ENCODE measurements at places on chromosomes 12 and 14.

DNA sequence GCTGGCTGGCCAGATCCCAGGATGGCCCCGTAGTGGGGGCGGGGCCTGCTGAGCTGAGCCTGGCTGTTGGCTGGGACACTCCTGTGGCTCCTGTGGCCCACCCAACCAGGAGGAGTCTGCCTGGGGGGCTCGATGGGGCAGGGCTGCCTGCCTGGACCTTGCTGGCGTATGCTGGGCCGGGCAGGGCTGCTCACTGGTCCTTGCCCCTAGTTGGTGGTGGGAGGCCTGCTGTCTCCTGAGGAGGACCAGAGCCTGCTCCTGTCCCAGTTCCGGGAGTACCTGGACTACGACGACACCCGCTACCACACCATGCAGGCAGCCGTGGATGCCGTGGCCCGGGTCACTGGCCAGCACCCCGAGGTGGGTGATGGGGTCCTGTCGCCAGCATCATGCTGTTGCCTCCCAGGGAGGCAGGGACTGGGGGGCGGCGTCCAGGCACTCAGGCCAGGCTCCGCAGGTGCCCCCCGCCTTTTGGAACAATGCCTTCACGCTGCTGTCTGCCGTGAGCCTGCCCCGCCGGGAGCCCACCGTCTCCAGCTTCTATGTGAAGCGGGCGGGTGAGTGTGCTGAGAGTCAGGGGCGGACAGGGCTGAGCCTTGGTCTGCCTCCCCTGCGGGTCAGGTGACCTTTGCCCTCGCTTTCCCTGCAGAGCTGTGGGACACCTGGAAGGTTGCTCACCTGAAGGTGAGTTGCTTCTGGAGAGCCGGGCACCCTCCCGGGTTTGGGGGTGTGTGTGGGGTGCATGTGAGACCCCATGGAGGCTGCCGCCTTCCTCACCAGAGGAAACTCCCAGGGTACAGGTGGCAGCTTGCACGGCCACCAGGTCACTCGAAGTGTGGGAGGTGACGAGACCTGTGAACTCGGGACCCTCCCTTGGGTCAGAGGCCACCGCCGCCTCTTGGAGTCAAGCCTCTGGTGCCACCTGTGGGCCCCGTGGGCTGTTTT lies 3.4 kb downstream of the NOC4L start:
- DNase-seq: no peak

DNA sequence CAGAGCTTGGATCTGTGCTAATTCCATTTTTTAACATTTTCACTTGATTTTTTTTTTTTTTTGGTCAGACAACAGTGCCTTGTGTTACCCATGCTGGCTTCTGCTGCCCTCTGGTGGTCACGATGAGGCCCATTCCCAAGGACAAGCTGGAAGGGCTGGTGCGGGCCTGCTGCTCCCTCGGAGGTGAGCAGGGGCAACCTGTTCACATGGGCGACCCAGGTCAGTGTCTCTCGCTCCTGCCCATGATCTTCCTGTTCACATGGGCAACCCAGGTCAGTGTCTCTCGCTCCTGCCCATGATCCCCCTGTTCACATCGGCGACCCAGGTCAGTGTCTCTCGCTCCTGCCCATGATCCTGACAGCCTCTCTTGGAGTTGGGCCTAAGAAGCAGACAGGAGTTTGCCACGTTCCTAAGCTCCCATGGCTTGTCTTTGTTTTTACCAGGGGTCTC lies 59.4 kb downstream of the DGLUCY start:
- DNase-seq: peak; percentile 62

GRCh38 chr12:3019005-3019680 lies 58.0 kb upstream of the TSPAN9 start:
- no peak for DNase-seq

- DNase-seq: no peak
These were observed 42.3 kb downstream of the INSM2 start for GRCh38 chr14:35576260-35576659.

DNA sequence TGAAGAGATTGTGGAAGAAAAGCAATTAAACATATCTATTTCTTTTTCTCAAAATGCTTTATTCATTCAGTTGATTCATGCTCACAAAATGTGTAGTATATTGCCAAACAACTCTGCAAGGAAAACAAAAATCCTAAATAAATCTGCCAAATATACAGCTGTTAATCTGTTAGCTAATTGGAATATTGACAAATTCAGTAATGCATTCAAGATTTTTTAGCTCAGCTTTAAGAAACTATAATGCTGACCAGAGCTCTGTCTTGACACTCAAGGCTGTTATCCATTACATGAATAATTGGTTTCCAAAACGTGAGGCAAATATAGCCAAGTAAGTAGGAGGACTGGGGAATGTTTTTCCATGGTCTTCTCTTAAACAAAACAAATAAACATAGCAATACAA lies 146.8 kb downstream of the TMTC2 start:
- DNase-seq: no peak

- DNase-seq: no peak
These were observed 2.2 kb upstream of the SAV1 start for GRCh38 chr14:50670196-50670865.

DNA sequence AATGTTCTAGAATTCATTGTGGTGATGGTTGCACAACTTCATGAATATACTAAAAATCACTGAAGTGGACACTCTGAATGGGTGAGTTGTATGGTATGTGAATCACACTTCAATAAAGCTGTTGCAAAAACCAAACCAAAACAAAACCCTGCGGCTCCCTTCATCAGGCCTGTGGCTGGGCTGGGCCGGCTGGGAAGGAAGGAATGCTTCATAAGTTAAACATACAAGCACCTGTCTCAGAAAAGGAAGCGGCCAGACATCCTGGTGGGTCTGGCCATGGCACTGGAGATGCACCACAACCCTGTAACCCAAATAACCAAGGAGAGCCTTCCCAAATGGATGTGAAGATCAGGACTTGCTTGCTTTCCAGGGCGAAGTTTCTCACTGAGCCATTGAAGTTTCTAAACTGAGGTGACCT lies 34.9 kb downstream of the TTC7B start:
- no peak for DNase-seq

GRCh38 chr12:89140602-89141238 lies 211.6 kb downstream of the DUSP6 start:
- no peak for DNase-seq

- no peak for DNase-seq
These were observed 65.9 kb upstream of the JDP2 start for GRCh38 chr14:75361751-75362433.

GRCh38 chr14:36950812-36951211 lies 221.6 kb downstream of the SLC25A21 start:
- DNase-seq: no peak

DNA sequence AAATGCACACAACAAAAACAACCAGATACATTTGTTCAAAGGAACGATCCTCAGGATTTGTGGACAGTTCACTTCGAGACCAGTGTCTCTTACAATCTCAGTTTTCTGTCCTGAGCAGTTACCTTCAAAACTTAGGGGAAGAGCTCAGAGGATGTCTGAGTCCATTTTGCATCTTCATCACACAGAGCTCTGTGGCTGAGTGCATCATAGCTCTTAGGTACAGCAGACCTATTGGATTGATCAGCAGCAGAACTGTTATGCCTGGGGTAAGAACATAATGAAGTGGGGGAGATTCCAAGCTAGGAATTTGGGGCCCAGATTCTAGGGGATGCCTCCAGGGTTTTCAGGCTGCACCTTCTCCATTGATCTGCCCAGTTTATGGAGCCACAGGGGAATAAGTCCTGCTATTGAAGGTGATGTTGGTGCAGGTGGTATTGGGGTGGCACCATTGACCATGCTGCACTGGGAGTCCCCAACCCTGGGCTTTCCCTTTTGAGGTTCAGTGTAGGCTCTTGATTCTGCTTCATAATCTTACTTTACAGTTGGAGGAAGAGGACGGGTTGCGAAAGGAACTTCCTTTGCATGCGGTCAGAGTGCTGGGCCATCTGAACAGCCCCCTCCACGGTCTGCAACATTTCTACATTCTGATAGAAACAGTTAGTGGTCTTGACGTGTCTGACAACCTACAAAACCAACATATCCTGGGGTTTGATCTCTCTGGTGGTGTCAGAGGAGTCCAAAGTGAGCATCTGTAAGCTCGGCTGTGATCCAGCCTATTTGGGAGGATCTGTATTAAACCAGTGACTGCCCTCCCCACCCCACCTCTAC lies 112.8 kb downstream of the CHST11 start:
- DNase-seq: peak; percentile 17

GRCh38 chr14:88611878-88612277 lies 49.0 kb downstream of the ZC3H14 start:
- DNase-seq: no peak

DNA sequence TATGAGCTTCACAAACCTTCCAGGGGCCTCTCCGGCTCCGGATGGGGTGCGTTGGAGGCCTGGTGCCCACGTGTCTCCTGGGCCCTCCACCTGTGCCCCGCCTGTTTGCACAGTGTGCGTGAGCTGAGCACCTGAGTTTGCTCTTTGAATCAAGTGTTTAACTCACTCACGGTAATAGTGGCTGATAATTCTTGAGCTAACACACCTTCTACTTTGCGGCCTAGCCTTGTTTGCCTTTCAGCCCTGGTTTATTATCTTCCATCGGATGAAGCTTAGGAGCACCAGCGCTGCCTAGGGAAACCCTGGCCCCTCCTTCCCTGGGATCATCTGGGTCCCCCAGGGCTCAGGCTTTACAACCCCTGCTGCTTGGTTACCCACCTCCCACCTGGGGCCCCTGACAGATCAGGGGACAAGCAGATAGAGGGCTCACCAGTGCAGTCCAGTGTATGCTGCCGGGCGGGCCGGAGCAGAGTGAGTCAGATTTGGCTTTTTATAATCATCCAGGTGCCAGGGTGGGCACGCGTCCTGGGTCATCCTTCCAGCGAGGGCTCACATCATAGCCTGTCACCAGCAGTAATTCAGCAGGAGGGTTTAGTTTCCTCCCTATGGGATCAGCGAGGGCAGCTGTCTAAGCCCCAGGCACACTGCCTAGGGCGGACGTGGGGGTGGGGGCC lies 62.8 kb upstream of the RFLNA start:
- DNase-seq: no peak

DNA sequence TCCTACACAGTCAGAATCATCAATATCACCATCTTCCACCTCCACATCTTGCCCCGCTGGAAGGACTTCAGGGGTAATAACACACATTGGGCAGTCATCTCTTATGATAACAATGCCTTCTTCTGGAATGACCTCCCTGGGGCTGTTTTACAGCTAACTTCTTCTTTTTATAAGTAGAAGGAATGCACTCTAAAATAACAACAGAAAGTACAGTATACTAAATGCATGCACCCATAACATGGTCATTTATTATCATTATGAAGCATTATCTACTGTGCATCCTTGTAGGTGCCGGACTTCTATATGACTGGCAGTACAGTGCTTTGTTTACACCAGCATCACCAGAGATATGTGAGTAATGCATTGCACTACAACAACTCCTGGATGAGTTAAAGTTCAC lies 19.0 kb upstream of the NUAK1 start:
- no peak for DNase-seq

- DNase-seq: no peak
These were observed 81.2 kb downstream of the CFAP54 start for GRCh38 chr12:96570579-96570978.

- DNase-seq: no peak
These were observed 27.0 kb downstream of the MAP3K9 start for GRCh38 chr14:70782361-70782760.

GRCh38 chr12:78340406-78340805 lies 509.7 kb downstream of the NAV3 start:
- DNase-seq: no peak

- DNase-seq: no peak
These were observed 125.7 kb upstream of the KRAS start for GRCh38 chr12:25376407-25376806.

DNA sequence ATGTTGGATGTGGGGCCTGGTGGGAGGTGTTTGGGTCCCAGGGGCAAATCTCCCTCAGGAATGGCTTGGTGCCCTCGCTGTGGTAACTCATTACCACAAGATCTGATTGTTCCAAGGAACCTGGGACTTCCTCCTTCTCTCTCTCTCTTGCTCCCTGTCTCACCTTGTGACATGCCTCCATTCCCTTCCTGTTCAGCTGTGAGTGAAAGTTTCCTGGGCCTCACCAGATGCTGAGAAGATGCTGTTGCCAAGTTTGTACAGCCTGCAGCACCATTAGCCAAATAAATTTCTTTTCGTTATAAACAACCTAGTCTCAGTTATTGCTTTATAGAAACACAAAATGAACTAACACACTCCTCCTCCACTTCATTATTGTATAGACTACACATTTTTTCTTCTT lies 759.8 kb upstream of the MDGA2 start:
- DNase-seq: no peak

DNA sequence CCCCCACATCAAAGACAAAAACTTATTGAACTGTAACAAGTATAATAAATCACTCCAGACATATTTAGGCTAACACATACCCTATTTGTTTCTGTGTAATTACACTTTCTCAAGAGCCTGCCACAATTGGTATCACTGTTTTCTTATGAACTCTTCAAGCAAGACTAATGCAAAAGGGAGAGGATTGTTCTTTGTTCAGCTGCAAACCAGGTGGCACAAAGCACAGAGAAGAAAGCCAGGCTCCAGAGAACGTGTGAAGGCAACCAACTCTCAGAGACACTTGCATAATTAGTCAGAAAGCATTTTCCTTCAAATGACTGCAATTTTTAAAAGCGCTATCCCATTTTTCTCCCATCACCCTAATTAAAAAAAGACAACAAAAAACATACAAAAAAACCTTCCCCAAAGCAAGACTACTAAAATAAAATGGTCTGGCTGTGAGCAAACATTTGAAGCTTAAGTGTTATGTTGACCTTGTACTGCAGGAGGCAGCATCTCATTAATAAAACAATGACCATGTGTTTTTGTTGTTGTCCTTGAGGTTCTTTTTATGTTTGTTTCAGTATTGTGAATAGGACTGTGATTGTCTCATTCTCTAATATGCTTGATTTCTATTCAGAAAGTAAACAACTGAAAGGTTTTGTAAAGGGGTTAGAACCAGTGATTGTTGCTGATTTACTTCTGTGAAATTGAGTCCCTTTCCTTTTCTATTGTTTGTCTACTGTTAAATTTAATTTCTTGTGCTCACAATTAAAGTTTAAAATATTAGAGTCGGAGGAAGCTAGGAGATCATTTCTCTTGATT lies 452.7 kb upstream of the PDE3A start:
- DNase-seq: no peak

GRCh38 chr14:56797003-56797568 lies 13.2 kb downstream of the OTX2 start:
- DNase-seq: no peak

DNA sequence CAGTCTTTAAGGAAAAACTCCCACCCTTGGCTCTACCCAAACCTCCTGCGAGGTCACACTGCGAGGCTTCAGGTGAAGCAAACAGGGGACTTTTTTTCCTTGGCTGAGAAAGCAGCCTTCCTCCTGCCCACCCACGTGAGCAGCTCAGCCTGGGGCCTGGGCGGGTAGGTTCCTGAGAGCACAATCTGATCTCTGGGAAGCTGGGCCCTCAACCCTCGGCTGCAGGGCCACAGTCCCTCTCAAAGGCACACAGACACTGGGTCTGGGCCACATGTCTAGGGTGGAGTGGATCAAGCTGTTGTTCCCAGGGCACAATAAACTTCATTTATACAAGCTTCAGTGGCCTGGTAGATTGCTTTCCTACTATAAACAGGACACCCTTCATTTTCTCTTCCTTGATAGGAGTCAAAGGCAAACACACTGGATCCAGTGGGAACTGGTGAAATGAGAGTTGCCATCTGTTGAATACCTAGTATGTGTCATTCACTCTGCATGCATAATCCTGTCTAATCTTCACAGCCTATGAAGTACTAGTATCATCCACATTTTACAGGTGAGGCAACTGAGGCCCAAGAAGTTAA lies 41.3 kb upstream of the PNMA1 start:
- DNase-seq: no peak

GRCh38 chr12:50220363-50220995 lies 53.3 kb upstream of the CERS5 start:
- DNase-seq: no peak
